ENCODE measurements at places on chromosomes 12 and 14.

DNA sequence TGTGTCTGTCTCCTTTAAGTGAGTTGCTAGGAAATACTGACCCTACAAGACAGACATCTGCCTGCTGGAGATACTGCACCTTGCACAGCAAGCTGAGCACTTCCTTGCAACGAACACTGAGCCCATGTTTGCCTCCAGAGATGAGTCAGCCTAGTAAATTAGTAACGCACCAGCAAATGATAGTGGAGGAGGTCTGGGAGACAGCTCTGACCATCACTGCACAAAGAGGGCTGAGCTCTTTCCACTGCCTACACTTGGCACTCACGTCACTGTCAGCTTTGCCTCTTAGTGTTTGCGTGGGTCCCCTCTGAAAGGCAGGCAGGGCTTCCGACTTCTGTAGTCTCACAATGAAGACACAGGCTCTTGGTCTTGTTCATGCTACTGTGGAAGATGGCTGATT is 109.0 kb downstream of the APAF1 start:
- no peak for DNase-seq

- no peak for DNase-seq
These were observed 447.5 kb downstream of the ADAMTS20 start for GRCh38 chr12:43104494-43104893.

DNA sequence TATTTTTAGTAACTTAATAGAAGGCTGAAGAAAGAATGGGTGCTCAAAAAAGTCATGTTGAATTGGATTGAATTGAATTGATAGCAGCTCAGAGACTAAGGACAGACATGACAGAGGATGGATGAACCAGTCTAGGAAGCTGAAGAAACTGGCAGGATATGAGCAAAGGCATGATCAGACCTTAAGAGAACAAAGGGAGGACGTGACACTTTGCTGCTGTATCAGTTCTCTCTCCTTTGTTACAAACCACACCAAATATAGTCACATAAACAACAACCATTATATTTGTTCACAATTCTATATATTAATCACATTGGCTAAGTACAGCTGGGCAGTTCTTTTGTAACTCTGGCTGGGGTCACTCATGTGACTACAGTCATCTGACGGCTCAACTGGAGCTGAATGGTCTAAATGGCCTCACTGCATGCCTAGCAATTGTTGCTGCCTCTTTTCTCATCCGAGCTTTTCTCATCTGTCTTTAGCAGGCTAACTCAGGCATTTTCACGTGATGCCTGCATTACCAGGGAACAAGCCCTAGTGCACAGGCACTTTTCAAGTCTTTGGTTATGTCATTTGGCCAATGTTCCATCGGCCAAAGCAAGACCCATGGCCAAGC is 355.0 kb downstream of the ETNK1 start:
- DNase-seq = no peak

DNA sequence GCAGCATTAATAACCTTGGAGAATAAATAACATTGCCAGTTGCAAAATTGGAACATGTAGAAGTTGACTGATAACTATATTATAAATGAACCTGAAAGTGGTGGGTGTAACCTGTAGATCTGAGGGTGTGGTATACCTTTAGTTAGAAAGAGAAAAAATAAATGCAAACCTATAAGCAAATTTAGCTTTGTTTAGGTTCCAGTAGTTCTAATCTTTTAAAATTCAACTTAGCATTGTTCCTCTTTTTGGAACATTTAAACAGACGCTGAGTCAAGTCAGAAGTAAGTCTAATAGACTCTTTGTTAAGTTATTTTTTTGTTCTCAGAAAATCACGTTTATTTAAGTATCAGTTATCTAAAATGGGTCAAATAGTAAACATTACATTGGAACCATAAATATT is 120.0 kb downstream of the DNAI7 start:
- no peak for DNase-seq

- no peak for DNase-seq
These were observed 16.2 kb downstream of the ZDHHC22 start for GRCh38 chr14:77125281-77125801.

GRCh38 chr14:91873471-91874415 is 6.4 kb upstream of the TC2N start:
- DNase-seq = peak; percentile 80

GRCh38 chr14:46861753-46862152 is 210.2 kb upstream of the RPL10L start:
- no peak for DNase-seq

DNA sequence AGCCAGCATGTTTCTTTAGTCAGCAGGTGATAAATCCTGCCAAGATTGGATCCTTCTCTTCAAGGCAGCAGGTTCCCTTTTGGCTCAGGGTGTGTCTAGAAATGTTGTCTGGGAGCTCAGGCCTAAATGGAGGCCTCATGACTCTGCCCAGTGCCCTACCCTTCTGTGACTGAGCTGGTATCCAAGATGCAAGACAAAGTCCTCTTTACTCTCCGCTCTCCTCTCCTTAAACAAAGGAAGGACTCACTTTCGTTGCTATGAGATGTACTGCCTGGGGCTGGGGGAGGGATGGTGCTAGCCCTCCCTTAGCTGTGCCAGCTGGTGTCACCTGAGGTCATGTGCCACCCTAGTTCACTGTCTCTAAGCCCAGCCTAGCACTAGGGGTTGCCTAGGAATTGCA is 13.8 kb upstream of the TMPRSS12 start:
- DNase-seq = no peak

DNA sequence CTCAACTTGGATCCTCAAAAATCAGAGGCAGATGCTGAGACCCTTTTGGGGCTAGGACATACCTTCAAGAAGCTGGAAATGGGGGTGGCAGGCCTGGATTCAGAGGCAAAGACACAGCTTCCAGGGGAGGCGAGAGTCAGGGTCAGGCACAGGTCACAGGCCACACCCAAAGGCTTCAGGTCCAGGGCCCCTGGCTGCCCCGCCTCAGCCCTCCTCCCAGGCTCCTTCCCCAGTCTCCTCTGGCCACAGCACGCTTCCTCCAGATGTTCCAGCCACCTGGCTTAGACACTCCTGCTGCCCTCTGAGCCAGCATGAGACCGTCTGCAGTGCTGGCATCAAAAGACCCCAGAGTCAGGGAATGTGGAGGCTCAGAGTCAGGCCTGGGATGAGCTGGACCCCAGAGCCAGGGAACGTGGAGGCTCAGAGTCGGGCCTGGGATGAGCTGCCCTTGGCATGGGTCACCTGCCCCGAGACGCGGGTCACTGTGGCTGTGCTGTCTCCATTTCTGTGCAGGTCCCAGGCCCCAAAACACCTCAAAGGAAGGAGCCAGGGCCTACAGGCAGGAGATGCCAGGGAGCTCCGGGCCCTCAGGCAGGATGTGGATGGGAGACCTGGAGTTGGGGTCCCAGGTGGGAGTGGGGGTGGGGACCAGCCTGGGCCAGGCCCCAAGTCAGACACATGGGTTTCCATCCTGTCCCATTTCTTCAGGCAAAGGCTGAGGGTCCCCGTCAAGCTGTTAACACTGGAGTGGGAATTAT is 58.9 kb downstream of the DIO3 start:
- DNase-seq = no peak

- DNase-seq = no peak
These were observed 111.1 kb downstream of the STAB2 start for GRCh38 chr12:103697971-103698751.

DNA sequence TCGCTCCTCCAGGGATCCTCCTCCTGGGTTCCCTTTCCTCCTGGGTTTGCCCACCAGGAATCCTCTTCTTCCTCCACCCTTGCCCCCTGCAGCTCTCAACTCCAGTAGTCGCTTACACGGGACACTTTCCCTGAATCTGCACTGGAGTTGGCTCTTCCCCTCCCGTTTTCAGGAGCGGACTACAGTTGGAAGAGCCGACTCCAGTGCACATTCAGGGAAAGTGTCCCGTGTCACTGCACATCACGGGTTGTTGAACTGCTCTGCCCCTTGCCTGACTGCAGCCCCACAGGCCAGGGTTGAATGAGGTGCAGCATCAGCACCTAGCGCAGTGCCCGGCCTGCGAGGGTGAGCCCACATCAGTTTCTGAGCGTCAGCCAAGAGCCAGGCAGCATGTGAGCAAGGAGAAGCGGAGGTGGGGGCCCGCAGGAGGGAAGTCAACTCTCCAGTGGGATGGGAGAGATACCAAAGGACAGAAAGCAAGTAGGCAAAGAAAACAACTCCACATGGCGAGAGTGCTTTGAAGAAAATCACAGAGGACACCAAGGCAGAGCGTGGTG is 13.1 kb downstream of the RAPGEF3 start:
- no peak for DNase-seq

- no peak for DNase-seq
These were observed 67.8 kb downstream of the CHGA start for GRCh38 chr14:92990456-92991430.

DNA sequence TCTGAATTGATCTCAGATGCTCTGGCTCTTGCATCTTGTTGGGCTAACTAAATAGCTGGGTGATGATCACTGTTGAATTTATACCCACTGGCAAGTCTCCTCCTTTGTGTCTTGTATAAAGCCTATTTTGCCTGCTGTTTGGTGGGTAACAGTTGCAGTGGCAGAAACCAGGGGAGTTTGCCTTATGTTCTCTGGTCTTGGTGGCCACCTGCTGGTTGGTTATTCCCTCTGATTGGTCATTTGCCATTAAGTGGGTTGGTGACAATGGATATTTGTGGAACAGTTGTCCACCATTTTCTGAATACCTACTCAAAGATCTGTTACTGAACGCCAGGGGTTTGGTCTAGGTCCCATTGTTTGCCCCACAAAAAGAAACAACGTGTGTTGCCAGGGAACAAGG is 52.1 kb downstream of the AVPR1A start:
- DNase-seq = no peak

Measured in effector memory CD8-positive, alpha-beta T cell (primary cell).